ENCODE measurements at places on chromosomes 2 and 18.

DNA sequence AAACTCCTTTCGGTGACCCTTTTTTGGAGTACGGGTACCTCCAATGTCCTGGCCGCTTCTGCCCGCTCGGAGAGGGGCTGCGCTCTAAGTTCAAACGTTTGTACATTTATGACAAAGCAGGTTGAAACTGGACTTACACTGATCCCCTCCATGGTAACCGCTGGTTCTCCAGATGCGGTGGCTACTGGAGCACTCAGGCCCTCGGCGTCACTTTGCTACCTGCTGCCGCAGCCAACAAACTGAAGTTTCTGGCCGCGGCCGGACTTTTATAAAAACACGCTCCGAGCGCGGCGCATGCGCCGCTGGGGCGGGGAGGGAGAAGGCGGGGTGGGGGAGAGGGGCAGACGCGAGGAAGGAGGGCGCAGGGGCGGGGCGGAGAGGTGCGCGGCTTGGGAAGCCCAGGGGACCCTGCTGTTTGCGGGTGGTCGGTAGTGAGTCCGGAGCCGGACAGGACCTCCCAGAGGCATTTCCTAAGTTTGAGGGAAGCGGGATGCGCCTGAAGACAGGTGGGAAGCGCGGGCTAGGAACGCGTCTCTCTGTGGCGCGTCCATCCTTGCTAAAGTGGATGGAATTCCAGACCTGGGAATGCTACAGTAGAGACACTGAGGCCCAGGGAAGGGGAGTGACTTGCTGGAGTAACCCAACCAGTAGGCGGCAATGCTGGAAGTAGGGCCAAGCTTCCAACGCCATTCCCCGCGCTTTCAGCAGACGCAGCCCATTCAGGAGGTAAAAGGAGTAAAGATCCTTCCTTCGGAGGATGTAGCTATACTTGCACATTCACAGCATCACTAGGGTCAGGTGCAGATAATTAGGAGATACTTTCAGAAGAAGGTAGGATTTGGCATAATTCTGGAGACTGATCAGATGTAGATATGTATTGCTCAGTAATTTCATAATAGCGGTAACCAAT lies at the start of gene CXCR4:
TSS of gene CXCR4 (minus strand) at position 241 of the 910 bp plus-strand sequence. CDS start at position 152, 89 bp downstream.
- no peak for DNase-seq

DNA sequence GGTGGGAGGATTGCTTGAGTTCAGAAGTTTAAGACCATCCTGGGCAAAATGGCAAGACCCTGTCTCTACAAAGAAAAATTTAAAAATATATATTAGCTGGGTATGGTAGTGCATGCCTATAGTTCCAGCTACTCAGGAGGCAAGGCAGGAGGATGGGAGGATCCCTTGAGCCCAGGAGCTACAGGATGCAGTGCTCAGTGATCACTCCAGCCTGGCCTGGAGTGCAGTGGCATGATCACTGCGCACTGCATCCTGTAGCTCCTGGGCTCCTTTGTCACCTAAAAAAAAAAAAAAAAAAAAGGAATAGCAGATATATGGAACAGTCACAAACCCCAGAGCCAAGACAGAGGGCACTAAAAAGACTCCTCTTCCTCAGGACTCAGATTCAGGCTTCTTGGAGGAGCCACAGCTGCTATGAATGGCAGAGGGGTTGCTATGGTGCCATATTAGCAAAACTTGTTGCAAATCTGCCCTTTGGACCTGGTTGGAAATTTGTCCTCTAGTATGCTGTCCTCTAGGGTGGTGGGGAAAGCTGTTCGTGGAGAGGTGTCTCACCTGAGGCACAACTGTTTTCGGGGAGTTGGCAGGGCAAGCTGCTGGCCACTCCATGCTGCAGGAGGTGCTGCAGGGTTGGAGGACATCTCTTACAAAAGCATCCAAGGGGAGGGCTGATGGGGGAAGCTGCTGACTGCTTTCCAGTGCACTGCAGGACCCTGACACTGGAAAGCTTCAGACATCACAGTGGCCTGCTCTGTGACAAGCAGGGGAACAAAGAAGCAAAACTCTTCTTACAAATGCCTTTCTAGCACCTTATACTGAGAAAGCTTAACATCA lies 22.7 kb downstream of the CYP20A1 start:
- no peak for DNase-seq

DNA sequence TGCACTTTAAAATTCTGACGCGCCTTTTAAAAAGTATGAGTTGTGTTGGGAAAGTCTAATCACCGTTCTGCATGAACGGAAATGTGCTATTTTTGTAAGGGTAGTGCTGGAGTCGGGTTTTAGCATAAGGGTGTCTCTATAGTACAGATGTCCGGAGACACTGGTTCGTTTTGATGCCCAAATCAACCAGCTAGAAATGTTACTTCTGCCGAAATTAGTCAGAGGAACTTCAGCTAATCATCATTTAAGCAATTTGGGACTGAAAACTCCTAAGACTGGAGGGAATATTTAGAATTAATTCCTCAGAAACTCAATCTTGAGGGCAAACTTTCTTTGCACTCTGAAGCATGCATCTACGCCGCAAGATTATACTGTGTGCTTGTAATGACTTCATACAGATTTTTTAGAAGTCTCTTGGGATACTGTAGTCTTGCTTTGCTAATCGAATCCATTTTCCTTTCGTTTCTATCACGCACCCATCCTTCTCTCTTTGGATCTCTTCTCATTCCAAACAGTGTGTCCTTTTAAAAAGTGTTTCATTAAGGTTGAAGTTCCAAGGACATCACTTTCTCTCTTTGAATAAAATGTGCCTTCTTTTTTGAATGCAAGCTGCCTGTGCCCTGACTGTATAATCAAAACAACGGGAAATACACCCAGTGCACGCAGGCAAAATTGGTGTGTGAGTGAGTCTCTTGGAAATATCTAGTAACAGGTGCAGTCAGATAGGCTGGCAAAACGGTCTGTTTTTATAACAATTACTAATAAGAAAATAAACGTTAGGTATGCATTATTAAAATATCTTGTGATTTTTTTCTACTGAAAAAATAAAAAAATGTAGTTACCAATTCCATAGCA lies 270.9 kb upstream of the TCF4 start:
- peak; percentile 56 for DNase-seq

DNA sequence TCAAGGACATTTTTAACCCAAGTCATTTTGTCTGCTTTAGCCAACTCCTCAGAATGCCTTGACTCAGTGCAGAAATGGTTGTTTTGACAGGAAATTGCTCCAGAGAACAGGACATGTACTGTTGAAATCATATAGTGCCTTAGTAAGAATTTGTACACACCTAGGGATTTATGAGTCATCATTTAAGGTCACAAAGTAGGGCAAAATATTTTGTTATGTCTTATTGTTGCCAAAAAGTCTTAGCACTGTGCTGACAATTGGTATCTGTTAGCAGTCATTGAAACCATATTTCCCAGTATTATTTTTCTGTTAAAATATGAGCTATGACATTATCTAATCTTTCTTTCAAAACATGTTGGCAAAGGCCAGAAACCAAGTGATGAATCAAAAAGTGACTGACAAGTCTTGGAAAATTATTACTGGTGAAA lies 104.5 kb downstream of the OSBPL6 start:
- no peak for DNase-seq

DNA sequence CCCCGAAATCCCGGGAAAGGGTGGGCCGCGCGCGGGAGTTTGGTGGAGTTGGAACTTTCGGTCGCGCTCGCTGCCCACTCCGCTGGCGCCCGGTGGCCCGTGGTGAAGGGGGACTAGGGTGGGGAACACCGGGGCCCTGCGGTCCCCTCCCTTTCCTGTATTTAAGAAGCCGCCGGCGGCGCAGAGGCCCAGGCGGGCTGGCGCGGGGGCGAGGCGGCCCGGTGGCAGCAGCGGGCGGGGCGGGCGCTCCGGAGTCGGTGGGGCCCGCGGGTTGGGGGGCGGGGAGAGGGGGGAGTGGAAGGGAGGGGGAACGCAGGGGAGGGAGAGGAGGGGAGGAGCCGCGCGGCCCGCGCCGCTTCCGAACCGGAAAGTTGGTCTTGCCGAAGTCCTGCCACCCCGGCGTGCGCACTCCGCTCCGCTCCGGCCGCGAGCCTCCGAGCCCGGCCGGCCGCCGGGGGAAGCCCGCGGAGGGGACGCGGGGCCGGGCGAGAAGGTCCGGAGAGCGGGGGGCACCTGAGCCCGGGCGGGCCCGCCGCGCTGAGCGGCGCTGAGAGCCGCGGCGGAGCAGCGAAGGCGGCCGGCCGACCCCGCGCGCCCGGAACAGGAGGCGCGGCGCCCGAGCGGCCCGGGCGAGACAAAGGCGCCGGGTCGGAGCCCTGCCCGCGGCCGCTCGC lies 425 bp upstream of the SALL3 start:
- no peak for DNase-seq

DNA sequence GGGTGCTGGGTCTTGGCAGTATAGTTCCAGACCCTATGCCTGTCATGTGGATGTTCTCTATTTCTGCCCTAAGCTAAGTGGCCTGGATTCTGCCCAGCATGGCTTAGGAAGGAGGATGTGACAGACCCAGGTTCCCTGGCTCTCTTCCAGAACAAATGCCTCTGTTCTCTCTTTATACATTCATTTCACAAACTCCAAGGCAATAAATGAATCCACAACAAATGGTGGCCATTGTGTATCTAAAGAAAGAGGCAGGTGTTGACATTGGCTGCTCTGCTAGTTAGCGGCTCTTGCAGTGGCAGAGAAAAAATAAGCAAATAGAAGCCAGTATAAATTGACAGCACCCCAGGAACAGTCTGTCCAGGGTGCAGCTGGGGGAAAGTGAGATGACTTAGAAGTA lies 298.6 kb downstream of the SUCLG1 start:
- DNase-seq = no peak

GRCh38 chr18:41326311-41326710 lies 628.7 kb upstream of the PIK3C3 start:
- no peak for DNase-seq

- DNase-seq = no peak
These were observed 30.0 kb downstream of the CFAP221 start for GRCh38 chr2:119574108-119574815.

GRCh38 chr2:122105877-122106206 lies 350.4 kb downstream of the TSN start:
- DNase-seq = no peak

DNA sequence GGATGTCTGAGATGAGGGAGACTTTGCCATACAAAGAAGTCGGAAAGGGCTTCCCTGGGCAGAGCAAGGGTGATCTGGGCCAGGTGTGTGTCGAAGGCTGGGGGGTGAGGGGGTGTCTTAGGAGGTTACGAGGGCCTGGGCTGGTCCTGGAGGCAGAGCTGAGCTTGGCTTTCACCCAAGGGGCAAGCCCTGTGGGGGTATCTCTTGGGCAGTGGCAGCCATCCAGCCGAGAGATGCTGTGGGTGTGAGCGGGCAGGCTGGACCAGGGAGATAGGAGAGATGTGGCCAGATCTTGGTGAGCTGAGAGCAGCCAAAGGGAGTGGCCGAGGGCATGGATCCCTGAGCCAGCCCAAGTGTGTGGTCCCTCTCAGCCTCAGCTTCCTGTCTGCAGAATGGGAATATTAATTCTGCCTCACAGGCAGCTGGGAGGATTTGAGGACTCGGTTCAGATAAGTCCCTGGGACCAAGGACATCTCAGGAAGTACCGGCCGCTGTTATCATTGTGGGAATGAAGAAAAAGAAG lies 33.0 kb downstream of the MAL start:
- DNase-seq = no peak

DNA sequence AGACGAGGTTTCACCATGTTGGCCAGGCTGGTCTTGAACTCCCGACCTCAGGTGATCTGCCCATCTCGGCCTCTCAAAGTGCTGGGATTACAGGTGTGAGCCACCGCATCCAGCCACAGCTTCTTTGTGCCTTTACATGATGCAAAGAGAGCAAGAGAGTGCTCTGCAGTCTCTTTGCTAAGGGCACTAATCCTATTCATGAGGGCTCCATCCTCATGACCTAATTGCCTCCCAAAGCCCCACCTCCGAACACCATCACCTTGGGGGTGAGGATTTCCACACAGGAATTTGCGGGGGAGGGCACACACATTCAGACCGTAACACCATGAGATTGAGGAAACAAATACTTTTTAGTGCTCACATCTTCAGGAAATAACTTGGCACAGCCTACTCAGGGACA lies 91.8 kb downstream of the PDCL3 start:
- DNase-seq = no peak

GRCh38 chr18:34315591-34316352 lies 91.1 kb upstream of the NOL4 start:
- DNase-seq = no peak

- DNase-seq = no peak
These were observed 9.8 kb downstream of the CD302 start for GRCh38 chr2:159788253-159788652.

GRCh38 chr2:175432793-175433192 lies 251.3 kb upstream of the ATP5MC3 start:
- no peak for DNase-seq

GRCh38 chr2:215742021-215742420 lies 271.3 kb downstream of the MREG start:
- DNase-seq = no peak

DNA sequence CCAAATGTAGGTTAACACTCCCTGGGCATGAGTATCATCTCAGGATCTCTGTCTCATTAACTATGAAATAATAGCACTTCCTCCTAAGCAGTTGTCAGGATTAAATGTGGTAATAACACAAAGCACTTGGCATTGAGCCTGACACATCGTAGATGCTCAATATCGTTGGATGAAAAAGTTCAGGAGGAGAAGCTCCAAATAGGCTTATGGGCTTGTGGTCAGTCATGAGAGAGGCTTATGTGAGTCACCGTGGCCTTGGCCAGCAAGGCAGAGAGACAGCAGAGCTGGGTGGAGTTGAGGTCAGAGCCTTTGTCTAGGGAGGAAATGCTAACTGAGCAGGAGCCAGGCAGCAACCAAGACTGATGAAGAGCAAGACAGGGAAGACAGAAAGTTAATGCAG lies 68.3 kb upstream of the PPM1B start:
- DNase-seq = no peak

- no peak for DNase-seq
These were observed 144.0 kb downstream of the EML6 start for GRCh38 chr2:54867457-54867856.

- DNase-seq = no peak
These were observed 23.8 kb downstream of the WDR75 start for GRCh38 chr2:189465076-189465475.

GRCh38 chr2:54952425-54952824 lies 97.8 kb downstream of the RTN4 start:
- DNase-seq = no peak

GRCh38 chr18:56321470-56321869 lies 316.9 kb downstream of the TXNL1 start:
- no peak for DNase-seq
